Putamen (tissue), 1 donor: ENCODE measurements at places on chromosomes 13 and 19.
A peak's percentile ranks its signal among the peaks of the same experiment; 100 is the strongest.

DNA sequence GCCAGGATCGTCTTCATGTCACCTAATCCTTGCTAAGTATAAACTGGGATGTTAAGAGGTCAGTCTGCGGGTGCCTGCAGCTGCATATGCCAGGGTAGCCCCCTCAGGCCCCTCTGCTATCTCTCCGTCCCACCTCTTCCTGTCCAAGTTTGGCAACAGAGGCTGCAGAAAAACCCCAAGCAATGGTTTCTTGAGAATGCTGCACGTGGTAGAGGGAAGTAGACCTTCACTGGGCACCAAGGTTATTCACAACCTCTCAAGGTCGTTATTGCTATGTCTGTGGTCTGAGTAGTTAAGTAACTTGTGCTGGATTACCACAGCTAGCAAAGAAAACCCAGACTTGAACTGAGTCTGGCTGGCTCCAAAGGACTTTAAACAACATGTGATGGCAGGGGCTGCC, 77.9 kb upstream of the XPO4 start:
- DNase-seq, result no peak

- DNase-seq, result no peak
Observed at GRCh38 chr13:113441661-113442060, 11.6 kb downstream of the ADPRHL1 start.

GRCh38 chr19:1780272-1780958, 27.1 kb downstream of the ONECUT3 start:
- no peak for DNase-seq

DNA sequence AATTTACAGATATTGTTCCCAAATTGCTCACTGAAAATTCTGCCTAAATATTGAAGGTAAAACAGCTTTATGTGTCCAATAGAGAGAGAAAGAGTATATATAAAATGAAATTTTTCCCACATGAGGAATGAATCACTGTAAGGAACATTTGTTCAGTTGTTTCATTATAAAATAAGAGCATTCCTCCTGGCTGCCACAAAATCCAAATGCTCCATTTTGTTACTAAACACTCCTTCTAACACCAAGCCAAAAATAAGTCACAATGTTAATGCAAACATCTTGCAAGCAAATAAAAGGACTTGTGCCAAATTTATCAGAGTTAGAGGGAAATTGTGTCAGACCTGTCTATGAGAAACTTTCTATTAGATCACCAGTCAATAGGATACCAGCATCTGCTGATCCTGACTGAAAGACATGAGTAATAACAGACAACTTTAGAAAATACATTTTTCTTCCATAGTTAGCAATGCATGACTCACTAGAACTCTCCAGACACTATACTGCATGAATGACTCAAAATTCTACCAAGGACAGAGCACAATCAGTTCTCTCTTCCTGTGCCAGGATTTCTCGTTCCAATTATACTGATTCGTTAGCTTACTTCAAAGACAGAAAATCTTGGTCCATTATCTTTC, 83.5 kb upstream of the FNDC3A start:
- peak; percentile 11 for DNase-seq

GRCh38 chr13:26992951-26993719, 178.5 kb downstream of the USP12 start:
- no peak for DNase-seq

- no peak for DNase-seq
Observed at GRCh38 chr13:73000027-73000674, 58.7 kb upstream of the KLF5 start.

GRCh38 chr19:47697863-47698609, 15.2 kb upstream of the EHD2 start:
- peak; percentile 87 for DNase-seq

DNA sequence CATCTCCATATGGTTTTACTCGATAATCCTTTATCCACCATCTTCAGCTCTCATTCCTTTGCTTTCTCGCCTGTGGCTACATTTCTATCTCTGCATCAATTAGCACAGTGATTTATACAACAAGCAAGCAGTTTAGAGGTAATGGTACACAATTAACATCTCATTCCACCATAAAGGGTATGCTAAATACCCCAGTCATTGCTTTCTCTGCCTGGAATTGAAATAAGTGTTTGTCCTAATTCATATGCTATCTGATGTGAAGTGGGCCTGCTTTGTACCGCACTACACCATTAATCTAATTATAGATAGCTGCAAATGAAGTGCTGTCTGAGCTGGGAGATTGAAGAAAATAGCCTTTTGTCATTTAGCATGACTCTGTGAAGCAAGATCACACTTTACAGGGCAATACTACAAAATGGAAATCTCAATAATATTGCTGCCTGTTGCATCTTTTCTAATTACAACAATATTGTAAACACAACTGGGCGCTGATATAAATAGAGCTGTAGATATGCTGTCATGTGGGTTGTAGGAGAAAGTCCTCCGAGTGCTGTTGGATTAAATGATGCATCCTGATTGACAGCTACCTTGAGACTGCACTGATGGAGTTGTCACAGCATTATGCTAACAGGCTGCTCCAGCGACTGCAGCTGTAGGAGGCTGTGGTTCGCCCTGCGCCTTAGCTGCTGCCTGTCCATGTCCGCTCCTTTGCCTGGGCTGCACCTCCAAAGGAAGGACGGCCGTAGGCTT, 78.2 kb downstream of the GGACT start:
- DNase-seq, result no peak

- DNase-seq, result no peak
Observed at GRCh38 chr19:4396949-4397783, 3.2 kb downstream of the SH3GL1 start.

- DNase-seq, result no peak
Observed at GRCh38 chr13:23787464-23787863, 101.7 kb downstream of the MIPEP start.

DNA sequence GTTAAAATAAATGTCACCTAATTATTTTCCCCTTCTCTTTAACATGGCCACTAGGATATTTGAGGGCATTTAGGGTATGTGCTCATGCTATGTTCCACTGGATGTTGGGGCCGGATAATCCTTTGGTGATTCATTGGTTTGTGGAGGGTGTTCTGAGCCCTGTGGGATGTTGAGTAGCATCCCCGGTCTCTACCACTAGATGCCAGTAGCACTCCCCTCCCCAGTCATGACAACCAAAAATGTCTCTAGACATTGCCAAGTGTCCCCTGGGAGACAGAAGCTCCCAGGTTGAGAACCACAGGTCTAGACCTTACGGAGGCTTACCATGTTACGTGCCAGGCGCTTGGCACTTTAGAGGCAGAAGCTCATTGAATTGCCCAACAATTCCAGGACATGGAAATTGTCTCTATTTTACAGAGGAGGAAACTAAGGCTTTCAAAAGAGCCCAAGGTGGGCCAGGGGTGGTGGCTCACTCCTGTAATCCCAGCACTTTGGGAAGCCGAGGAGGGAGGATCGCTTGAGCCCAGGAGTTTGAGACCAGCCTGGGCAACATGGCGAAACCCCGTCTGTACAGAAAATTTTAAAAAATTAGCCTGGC, 14.1 kb downstream of the SHANK1 start:
- DNase-seq, result no peak

DNA sequence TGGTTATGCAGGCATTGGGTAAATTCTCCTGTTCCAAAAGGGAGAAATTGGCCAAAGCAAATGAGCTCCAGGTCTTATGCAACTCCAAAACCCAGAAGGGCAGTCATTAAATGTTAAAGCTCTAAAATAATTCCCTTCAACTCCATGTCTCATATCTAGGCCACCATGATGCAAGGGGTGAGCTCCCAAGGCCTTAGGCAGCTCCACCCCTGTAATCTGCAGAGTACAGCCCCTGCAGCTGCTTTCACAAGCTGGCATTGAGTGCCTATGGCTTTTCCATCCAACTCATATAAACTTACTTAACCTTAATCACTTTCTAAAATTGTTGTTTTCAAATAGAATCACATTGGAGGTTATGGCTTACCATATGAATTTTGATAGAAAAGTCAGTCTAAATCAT, 44.7 kb upstream of the ZNF429 start:
- no peak for DNase-seq

GRCh38 chr19:4390567-4391305, 9.6 kb downstream of the SH3GL1 start:
- no peak for DNase-seq

GRCh38 chr19:11242864-11243797, 3.7 kb downstream of the ANGPTL8 start:
- peak; percentile 83 for DNase-seq

DNA sequence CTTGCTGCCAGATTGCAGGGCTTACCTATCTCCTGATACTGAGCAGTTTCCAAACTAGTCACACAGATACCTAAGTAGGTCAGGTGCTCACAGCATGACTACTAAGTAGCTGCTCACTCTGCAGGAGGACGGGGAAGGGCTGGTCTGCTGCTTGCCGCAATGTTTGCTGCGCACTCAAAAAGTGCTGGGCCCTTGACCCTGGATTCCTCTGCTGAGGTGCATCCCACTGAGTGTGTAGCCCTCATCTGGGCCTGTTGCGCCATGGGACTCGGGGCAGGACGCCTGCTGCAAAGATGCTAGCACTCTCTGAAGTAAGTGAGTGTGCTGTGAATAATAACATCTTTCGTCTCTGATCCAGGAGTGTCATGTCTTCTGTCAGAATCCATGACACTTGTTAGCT, 59.2 kb upstream of the MEDAG start:
- DNase-seq, result no peak

DNA sequence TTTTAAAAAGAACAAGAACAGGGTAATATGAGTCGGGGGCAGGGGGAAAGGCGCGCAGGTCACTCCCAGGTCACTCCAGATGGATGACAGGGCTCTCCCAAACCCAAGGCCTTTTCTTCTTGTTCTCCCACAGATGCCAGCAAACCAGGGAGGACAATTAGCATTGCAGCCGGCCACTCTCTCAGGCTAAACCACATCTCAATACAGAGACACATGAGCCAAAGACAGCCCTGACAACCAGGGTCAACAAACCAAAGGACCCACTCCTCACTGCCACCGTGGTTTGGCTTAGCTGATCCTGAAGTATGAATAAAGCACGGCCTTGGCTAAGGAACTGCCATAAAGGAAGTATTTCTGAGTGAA, 47.3 kb downstream of the LATS2 start:
- no peak for DNase-seq

- no peak for DNase-seq
Observed at GRCh38 chr19:29375429-29376119, 150.2 kb upstream of the VSTM2B start.

GRCh38 chr19:47427241-47428176, 8.2 kb upstream of the MEIS3 start:
- DNase-seq, result peak; percentile 23

DNA sequence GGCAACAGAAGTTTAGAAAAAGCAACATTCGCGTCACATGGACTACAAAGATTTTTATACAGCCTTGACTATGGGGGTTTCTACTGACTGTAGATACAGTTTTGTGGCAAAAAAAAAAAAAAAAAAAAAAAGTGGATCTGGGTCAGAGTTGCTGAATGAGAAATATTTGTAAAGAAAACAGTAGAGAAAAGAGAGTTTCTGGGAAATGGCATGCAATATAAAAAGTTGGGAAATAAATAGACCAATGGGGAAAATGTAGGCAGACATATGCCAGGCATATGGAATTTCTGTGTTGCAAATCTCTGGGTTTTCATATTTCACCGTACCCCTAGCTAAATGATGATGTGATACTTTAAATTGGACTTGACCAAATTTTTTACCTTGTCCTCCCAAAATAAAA, 315.3 kb downstream of the EFNB2 start:
- no peak for DNase-seq

GRCh38 chr19:57406516-57407123, 4.3 kb upstream of the ZNF17 start:
- no peak for DNase-seq

- DNase-seq, result no peak
Observed at GRCh38 chr13:43235028-43235427, 211.6 kb downstream of the DNAJC15 start.

GRCh38 chr13:31880851-31881494, 141.6 kb downstream of the RXFP2 start:
- no peak for DNase-seq

DNA sequence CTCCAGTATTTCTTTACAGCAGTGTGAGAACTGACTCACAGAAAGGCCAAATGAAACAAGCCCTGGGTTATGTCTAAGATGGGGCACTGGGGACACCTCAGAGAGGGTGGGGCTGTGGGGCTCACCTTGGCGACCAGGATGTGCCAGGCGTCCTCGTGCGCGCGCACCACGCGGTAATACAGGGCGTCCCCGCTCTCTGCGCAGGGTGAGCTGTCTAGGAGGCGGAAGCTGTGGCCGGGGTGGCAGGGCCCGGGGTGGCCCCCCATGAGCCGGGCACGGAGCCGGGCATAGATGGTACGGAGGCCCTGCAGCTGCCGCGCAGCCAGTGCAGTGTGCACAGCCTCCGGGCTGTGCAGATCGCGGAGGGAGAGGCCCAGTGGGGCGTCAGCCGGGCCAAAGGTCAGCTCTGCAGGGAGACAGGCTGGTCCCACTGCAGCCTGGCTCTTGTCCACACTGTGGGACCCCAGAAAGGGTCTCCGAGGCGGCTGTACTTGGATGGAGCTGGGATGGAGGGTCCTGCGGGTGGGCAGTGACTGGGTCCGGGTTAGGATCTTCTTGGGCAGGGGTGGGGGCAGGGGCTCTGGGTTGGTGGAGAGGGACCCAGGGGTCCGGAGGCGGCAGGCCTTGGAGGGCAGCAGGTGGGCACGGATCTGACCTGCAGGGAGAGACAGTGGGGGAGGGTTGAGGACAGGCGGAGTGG, 3.4 kb downstream of the PEAK3 start:
- DNase-seq, result no peak

GRCh38 chr13:27595055-27595811, 25.1 kb downstream of the LNX2 start:
- no peak for DNase-seq
